ENCODE measurements at places on chromosomes 11 and 22. TPM values are rescaled to one million over a fixed set of nuclear protein-coding genes. Genes with fewer than 3 reads are reported as not detected.

DNA sequence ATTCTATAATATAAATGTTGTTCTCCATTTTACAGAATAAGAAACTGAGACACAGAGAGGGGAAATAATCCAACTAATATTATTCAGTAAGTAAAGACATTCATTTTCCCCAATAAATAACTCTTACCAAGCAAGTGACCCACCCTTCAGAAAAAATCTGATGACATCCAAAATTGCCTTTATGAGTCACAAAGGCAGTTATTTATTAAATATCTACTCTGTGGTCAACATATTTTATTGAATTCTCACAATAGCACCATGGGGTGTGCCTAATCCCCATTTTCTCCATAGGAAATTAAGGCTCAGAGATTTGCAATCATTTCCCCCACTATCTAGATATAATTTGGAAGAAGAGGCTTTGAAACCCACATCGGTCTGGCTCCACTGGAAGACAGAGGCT is 161.5 kb upstream of the ISX start:
- DNase-seq = no peak
- no peak overlapping the region for H3K27ac ChIP-seq
- no peaks in the 10 kb centered on the region for H3K27me3 ChIP-seq
- no peak overlapping the region for H3K4me3 ChIP-seq

DNA sequence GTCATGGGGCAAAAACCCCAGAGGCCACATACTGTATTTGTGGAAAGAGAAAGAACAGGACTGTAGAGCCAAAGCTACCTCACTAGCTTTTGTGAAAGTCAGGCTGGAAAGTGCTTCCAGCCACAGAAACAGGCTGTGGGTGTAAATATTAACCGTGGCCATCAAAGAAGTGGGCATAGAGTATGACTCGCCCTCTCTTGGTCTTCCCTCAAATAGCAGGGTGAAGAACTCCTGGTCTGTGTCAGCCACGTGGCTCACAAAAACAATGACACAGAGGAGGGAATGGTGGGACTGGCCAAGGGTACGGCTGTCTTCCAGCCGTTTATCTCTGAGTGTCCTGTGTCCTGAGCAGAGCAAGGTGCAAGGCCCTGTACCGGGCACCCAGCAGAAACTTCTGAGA is 37.6 kb upstream of the UBASH3B start:
- no peaks in the 10 kb centered on the region for H3K27me3 ChIP-seq
- no peak overlapping the region for H3K4me3 ChIP-seq
- DNase-seq = no peak
- no peaks in the 10 kb centered on the region for H3K4me1 ChIP-seq

- no peak for DNase-seq
- peaks cover 4% of the 10 kb centered on the region for H3K4me1 ChIP-seq
- H3K4me3 ChIP-seq = no peak overlapping the region
Observed at GRCh38 chr11:66195867-66196266, 72.6 kb upstream of the RAB1B start.

GRCh38 chr22:36107436-36107835 is 53.1 kb downstream of the APOL3 start:
- H3K27me3 ChIP-seq = no peaks in the 10 kb centered on the region
- H3K4me1 ChIP-seq = peaks cover 7% of the 10 kb centered on the region
- H3K27ac ChIP-seq = no peak overlapping the region
- no peaks in the 10 kb centered on the region for H3K36me3 ChIP-seq
- no peak overlapping the region for H3K4me3 ChIP-seq

The PATE2 gene
- not detected for total RNA-seq

The DBX1 gene
- total RNA-seq = not detected

DNA sequence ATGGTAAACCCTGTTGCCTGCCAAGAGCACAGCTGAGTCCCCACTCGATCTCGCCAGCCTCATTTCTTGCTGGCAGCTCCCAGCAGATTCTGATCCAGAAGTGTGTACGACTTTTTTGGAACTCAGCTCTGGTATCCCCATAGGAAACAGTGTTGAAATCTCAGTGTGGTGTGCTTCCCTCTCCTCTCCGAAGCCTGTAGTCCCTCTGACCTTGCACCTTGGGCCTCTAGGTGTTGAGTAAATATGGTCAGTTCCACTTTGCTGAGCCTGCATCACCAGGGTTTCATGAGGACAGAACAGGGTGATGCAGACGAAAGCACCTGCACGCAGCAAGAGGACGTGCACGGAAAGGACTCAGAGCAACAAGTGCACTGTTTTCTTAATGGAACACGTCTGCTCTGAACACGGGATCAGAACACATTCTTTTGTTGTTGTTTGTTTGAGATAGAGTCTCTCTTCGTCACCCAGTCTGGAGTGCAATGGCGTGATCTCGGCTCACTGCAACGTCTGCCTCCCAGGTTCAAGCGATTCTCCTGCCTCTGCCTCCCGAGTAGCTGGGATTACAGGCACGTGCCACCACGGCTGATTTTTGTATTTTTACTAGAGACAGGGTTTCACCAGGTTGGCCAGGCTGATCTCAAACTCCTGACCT is 3.8 kb upstream of the CPT1A start:
- H3K36me3 ChIP-seq = no peaks in the 10 kb centered on the region
- H3K4me3 ChIP-seq = no peak overlapping the region
- H3K4me1 ChIP-seq = peaks cover 15% of the 10 kb centered on the region
- no peak for DNase-seq
- no peak overlapping the region for H3K27ac ChIP-seq
- no peaks in the 10 kb centered on the region for H3K27me3 ChIP-seq

The FOLR1 gene
- total RNA-seq = 0.39 TPM

The SHANK3 gene
- total RNA-seq = 27.7 TPM

DNA sequence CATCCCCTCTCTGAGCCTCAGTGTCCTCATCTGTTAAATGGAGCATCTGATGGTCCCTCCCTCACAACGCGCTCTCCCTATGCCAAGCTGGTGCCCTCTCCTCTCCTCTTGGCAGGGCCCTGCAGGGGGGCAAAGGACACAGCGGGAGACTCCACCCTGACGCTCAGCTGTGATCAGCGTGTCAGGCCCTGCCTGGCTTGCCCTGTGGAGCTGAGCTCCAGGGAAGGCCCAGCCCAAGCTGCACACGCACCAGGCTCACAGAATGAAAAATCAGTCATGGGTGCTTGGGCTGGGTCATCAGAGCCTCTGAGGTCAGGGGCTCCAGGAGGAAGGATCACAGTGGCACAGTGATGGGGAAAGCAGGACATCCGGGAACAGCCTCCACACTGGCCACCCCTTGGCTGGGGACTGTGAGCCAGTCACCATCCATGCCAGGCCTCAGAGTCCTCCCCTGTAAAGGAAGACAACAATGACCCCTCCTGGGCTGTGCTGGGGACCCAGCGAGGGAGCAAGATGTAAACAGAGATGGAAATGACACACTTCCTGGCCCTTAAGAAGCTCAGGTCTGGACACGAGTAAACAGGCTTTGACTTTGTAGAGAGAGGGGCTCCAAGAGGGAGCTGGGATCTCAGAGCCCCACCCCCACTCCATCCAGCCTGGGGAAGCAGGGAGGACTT is 36.6 kb downstream of the RPL3 start:
- no peak for DNase-seq
- no peaks in the 10 kb centered on the region for H3K27me3 ChIP-seq
- peak overlapping the region; percentile 86 for H3K27ac ChIP-seq
- peaks cover 23% of the 10 kb centered on the region for H3K4me1 ChIP-seq
- no peaks in the 10 kb centered on the region for H3K36me3 ChIP-seq

DNA sequence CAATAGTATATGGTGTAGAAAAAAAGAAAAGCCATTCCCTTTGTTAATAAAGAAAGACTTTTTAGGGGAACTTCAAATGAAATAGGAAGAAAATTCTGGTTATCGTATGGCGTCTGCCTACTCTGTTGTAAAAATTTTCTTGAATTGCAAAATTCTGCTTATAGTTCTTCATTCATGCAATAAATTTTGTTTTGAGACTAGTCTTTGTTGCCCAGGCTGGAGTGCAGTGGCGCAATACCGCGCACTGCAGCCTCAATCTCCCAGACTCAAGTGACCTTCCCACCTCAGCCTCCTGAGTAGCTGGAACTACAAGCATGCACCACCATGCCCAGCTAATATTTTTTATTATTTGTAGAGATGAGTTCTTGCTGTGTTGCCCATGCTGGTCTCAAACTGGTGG is 5.8 kb downstream of the DDIAS start:
- H3K36me3 ChIP-seq = no peaks in the 10 kb centered on the region
- DNase-seq = no peak
- no peaks in the 10 kb centered on the region for H3K27me3 ChIP-seq
- peak overlapping the region; percentile 58 for H3K27ac ChIP-seq
- H3K4me3 ChIP-seq = no peak overlapping the region

DNA sequence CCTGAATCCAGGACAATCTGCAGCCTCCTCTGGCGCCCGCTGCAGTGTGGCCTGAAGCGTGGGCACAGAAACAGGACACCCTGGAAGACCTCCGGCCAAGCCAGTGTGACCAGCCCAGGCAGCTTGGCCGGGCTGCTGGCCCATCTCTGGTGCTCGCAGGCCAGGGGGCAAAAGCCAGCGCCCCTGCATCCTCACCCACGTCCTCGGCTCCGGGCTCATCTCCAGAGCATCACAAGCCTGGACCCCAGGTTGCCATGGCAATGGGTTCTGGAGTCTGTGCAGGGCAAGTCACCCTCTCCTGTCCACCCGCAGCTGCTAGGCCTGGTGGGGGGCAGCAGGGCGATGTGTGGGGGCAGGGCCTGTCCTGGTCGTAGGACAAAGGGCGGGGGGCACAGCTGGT is 9.3 kb upstream of the PDGFB start:
- DNase-seq = no peak
- no peak overlapping the region for H3K4me3 ChIP-seq
- H3K27ac ChIP-seq = no peak overlapping the region
- H3K4me1 ChIP-seq = peaks cover 37% of the 10 kb centered on the region
- H3K36me3 ChIP-seq = no peaks in the 10 kb centered on the region
- H3K27me3 ChIP-seq = no peaks in the 10 kb centered on the region

DNA sequence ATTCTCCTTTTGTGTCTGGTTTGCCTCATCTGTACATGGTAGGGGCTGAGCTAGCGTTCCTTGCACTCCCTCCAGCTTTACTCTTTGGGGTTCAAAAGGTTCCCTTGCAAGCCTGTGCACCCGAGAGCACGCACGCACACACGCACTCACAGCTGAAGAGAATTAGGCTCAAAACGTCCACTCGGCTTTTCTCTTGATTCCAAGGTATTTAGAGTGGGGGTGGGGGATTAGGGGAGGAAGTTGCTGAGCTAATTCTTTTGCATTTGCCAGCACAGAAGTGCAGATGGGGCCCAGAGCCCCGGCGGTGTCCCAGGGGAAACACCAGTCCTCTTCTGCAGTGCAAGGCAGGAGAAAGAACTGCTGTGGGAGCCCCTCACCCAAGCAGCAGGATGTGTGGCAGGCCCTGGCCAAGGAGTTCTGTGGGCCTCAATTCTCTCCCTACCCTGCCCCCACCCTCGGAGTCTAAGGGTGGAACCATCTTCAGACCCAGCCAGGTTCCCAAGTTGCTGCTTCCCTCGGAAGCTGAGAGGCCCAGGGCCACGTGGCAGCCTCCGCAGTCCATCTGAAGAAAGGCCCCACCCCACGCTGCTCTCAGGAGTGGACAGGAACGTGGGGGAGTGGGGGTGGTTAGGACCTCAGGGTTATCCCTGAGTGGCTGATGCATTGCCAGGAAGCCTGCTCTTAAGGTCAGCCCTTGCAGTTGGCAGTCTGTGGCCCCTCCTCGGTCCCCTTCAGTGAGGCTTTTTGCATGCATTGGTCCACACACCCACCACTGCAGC is 3.8 kb upstream of the KCNQ1OT1 start:
- H3K4me3 ChIP-seq = no peak overlapping the region
- peaks cover 4% of the 10 kb centered on the region for H3K4me1 ChIP-seq
- H3K27me3 ChIP-seq = no peaks in the 10 kb centered on the region
- H3K27ac ChIP-seq = no peak overlapping the region

The KCNJ11 gene
- 3.3 TPM for total RNA-seq

DNA sequence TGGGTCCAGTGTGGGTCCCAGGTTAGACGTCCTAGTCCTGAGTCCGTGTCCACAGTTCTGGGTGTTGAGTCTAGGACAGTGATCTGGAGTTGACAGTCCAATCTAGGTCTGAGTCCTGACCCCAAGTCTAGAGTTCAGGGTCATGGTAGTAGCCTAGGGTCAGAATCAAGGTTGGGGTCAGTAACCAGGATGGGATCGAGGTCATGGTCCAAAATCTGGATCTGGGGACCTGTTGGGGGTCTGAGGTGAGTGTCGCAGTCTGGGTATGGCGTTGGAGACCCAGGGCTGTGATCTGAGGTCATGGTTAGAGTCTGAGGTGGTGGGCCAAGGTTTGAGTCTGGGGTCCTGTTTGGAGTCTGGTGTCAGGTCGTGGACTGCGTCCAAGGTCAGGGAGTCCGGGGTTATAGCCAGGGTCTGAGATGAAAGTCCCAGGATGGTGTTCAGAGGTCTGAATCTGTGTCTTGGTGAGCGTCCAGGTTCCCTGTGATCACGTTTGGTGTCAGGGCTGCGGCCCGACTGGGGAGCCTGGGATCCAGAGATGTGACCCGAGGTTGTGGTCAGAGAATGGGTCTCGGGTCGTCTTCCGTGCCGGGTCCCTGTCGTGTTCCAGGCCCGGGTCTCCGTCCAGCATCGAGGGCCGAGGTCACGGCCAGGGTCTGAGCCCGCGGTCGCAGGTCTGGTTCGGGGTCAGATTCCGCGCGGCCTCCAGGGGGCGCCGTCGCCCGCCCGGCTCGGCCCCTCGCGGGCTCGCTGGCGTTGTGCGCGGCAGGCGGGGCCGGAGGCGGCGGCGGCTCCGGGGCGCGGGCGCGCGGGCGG is 432 bp upstream of the GRK2 start:
- peaks cover 4% of the 10 kb centered on the region for H3K36me3 ChIP-seq
- DNase-seq = peak; percentile 69
- H3K4me3 ChIP-seq = no peak overlapping the region
- H3K27me3 ChIP-seq = no peaks in the 10 kb centered on the region
- peaks cover 56% of the 10 kb centered on the region for H3K4me1 ChIP-seq
- peak overlapping the region; percentile 77 for H3K27ac ChIP-seq

DNA sequence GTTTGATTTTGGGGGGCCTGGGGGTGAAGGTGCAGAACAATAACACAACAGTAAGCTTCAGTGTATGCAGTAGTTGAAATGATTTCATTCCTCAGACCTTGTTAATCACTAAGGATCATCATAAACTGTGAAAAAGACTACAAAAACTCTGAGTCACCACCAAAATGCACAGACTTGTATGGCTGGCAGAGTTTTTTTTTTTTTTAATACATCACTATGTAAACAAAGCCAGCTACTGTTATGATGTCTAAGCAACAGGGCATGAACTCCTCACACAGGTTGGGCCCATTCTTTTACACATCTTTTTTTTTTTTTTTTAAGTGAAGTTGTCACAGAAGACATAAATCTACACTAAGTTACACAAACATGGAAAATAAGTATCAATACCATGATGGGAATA is 311.9 kb downstream of the GUCY1A2 start:
- H3K4me3 ChIP-seq = no peak overlapping the region
- no peak overlapping the region for H3K27ac ChIP-seq
- H3K36me3 ChIP-seq = no peaks in the 10 kb centered on the region
- H3K27me3 ChIP-seq = no peaks in the 10 kb centered on the region
